ENCODE measurements at places on chromosomes 6 and 20.

DNA sequence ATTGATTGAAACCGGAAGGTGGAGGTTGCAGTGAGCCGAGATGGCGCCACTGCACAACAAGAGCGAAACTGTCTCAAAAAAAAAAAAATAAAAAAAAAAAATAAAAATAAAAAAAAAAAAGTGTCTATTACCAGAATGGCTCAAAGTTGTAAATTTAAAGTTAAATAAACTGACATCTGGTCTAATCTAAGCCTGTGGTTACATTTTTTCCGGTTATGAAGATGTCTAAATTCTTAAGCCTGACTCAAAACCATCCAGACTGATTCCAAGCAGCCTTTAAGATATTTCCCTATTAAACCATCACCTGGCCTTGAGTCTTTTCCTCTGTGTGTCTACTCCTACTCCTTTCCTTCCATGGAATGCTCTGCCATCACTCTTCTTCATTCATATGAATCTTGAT, 371.7 kb upstream of the RUNX2 start:
- DNase-seq: no peak

DNA sequence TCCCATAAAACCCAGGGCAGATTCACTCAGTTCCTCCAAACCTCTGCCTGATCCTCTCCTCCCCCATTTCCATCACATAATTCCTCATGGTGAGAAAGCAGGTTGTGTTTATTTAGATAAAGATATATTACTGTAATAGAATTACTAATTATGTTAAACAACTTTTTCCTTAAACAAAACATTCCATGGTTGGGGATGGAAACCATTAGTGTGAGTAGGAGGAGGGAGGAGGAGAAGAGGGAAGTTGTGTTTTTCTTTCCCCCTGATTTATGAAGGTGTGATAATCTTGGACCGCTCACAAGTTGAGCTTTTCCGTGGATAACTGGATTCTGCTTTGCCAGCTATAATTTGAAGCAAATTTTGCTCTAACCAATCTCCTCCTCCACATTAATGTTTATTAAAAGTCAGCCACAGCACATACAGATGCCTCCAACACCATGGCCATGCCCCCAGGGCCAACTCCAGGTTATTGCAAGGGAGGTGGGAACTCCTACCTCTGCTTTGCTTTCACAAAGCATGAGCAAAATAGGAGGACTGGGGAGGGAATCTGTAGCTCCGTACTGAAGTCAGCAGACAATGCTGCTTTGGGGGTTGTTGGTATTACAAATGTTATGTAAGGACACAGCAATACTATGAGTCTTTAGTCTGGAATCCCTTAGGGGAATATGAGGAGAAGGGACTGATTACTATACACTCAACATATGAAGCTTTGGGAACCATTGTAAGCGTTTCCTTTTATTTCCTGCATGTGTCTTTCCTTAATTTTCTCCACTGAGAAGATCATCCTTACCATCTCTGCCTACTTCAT, 542.0 kb downstream of the DHX35 start:
- no peak for DNase-seq

- no peak for DNase-seq
Observed at GRCh38 chr6:53342217-53342616, 6.5 kb downstream of the ELOVL5 start.

- DNase-seq: no peak
Observed at GRCh38 chr20:4626228-4626627, 95.5 kb upstream of the PRND start.

DNA sequence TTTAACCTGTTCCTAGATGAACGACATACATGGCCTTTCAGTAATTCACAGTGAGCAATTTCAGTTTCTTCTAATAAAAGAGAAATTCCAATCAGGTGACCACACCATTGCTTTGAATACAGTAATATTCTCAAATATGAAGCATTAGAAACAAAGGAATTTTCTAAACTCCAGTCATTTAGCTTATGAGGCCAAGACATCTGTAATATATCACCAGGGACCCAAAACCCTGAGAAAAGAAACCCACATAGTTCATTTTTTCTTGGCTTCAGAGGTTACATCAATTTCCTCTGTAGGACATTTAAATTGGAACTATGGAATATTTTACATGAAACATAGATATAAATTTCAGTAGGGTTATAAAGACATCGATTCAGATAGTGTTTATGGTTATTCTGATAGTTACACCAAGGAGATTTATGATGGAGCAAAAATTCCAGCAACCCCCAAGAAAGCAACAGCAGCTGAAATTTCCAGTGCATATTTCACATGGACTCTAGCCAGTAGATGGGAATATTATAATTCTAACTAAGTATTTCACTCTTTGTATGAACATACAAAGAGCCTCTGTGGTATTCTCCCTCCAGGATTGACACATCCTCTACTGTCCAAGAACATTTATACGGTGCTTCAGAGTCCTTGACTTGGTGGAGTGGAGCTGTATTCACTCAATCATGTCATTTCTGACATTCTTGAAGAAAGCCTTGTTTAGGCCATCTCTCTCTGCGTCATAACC, 82.9 kb downstream of the ADGRG6 start:
- no peak for DNase-seq

DNA sequence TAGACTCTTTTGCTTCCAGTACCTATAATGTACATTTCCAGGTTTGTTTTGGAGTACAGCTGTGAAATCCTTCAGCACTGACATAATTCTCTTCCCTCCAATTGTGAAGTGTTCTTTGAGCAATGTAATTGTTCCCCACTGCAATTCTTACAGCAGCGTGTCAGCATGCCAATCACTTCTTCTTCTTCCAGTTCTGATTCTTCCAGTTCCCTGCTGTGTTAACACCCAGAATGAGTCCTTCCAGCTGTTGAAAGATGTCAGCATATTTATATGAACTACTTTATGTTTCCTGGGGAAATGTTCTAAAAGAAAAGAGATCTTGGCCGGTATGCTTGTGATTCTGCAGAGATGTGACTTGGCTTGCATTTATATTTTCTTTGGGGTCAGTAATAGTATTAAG, 213.9 kb downstream of the UNC5CL start:
- no peak for DNase-seq

DNA sequence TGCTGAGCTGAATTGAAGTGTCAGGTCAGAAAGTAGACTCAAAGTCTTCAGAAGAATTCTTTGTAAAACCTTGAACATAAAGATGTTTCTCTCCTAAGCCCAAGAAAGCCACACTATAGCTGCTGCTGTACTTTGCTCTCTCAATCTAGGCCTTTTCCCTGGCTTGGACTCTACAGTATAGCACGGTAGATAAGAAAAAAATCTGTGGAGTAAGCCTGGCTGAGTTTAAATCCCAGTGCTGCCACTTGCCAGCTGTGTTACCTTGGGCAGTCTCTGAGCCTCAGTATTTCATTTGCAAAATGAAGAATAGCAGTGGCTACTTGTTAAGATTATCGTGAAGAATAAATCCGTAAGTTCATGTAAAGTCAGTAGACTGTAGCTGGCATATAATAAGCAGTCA, 53.3 kb upstream of the UFL1 start:
- DNase-seq: no peak

DNA sequence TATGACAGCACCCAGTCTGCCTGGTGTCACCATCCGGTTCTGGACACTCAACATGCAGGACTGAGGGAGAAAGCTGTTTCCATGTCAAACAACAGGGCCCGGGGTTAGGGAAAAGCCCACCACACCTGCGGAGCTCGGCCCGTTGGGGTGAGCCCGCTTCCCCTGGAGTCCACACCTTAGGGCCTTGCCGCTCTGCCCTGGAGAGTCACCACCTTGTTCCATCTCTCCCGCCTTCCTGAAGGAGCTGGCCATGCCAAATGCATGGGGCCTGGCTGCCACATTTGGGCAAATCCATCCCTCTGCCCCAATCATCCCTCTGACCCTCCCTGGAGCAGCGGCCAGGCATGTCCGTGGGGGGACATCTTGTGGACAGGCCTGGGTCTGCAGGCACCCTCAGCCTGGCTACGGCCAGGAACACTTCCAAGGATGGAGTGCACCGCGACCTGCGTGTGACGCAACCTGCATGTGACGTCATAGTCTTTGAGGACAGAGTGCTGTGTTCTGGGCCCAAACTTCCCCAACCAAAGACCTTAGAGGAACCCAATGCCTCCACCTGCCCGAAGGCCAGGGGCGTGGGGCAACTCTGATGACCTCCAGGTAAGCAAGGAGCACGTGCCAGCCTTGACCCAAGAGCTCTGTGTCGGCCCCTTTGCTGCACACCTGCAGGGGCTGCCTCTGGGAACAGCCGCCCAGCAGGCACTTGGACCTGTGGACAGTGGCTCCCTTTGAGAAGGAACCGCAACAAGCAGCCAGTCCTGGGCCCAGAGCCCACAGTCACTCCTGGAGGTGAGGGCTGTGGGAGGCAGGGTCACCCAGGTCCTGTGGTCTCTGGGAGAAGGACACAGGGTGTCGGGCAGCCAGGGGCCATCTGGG, 1.7 kb downstream of the CABLES2 start:
- no peak for DNase-seq

DNA sequence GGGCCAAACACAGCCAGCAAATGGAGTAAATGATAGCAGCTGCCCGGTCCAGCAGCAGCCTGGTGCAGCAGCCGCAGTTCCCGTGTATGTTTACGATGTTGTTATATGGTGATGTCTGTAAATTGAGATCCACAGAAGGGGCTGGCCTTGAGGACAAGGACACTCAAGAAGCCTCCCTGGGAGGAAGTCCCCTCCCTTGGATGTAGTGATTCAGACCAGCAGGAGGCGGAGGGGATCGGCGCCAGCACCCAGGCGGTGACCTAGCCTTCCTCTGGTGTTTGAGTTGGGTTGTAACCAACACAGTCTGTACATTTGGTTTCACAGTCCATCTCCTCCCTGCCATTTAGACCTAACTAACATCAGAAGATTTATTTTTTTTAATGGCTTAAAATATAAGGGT, 187.8 kb downstream of the SYNDIG1 start:
- DNase-seq: no peak

All from activated gamma-delta T cell treated with Interleukin-2 at 50 U/mL for 16 hours (primary cell).